ENCODE measurements at places on chromosomes 2 and 18.

DNA sequence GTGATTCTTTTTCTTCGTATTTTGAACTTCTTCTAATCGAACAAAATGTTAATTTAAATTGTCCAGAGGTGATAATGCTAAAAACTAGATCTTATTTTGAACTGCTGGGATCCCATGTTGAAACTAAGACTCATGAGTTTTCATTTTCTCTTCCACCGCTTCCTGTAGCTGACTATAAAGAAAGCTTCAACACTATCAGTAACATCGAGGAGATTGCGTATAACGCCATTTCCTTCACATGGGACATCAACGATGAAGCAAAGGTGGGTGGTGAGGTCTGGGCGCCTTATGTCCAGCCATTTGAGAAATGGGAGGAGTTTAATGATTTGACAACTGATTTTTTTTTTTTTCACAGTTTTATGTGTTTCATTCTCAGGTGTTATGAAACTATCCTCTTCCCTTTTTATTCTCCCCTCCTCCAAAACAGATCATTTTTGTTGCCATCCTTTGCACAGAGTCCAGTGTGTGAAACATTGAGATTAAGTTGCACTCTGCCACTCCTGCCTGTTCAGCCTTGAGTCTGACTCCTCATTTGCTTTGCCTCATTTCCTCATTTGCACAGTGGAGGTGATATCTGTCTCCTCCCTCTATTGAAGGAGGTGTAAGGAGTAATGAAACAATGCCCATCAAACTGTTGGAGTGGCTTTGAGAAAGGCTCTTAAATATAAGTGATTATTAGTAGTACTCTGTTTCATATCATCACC is 13.8 kb downstream of the GRHL1 start:
- no peak for DNase-seq

DNA sequence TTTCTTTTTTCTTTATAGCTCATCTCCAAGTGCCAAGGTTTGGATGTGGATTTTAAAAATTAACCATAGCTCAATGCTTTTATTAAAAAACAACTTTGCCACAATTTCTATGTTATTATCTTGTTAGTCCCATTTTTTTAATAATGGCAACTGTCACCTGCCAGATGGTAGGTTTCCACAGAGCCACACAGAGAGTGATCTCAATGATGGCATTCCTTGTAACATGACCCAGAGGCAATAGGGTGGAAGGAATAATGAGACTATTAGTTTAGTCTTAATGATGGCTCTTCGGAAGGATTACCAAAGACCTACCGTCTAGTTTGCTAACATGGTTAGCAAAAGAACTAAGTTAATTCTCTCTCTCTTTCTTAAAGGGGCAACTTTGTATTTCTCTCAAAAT is 64.0 kb downstream of the REL start:
- DNase-seq: no peak

DNA sequence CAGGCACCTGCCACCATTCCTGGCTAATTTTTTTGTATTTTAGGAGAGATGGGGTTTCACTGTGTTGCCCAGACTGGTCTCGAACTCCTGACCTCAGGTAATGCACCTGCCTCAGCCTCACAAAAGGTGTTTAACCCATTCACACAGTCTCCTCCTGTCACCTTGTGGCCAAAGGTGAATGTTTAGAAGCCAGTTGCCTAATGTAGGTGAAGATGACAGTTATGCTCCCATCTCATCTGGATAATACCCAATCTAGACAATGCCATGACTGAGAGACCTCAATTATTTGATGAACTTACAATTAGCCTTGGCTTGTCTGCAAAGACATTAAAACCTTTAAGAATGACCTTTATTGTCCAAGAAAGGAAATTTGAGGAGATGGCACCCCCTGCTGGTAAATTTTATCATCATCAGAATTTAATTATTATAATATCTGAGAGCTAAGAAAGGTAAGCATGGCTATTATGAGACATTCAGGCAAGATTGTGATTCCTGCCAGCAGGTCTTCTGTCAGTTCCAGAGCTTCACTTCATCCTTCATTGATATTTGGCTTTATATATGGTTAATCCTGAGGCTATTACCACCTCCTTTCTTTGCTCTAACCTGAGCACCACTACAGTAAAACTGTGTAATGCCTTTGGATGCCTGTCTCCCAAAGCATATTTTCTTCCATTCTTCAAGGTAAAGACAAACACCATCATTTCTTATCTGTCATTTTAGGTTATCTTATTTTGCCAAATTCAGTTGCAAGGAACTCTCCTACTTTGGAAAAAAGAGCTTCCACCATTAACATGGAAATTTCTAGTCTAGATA is 117.6 kb downstream of the FAM124B start:
- peak; percentile 1 for DNase-seq

- DNase-seq: no peak
Measured at GRCh38 chr18:21448299-21448698, 152.2 kb downstream of the ESCO1 start.

GRCh38 chr2:156437272-156437930 is 1.2 kb downstream of the GPD2 start:
- peak; percentile 90 for DNase-seq

- no peak for DNase-seq
Measured at GRCh38 chr2:149204686-149205085, 125.7 kb upstream of the LYPD6 start.

DNA sequence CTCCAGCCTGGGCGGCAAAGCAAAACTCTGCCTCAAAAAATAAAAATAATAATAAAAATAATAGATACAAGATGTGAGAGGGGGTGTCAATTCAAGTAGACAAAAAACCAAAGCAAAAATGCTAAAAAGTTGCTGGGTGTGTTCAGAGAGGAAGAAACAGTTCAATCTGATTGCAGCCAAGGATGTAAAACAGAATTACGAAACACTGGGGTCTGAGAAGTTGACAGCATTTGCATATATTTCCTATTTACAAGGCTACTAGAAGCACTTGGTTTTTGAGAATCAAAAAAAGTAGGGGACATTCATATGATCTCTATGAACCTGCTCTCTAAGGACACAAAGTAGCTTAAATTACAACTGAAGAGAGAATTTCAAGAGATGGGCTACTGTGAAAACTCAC is 7.6 kb downstream of the TRIP12 start:
- DNase-seq: peak; percentile 32

GRCh38 chr2:61639721-61640120 is 101.6 kb upstream of the XPO1 start:
- no peak for DNase-seq

DNA sequence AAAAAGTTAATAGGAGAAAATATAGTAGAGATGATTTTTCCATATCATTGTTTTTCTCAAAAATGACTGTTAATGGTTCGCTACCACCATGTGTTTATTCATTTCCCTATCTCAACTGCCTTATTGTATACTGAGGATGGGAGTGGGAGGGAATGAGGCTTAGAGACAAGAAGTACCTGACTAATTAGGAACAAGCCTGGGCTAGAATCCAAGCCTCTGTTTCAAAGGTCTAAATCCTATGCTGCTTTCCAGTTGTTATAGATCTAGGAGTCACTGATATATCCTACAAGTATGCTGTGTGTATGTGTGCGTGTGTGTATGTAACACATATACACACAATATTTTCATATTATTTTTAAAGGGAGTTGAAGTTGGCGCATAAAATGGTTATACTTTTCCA is 465.9 kb downstream of the EPHA4 start:
- no peak for DNase-seq

DNA sequence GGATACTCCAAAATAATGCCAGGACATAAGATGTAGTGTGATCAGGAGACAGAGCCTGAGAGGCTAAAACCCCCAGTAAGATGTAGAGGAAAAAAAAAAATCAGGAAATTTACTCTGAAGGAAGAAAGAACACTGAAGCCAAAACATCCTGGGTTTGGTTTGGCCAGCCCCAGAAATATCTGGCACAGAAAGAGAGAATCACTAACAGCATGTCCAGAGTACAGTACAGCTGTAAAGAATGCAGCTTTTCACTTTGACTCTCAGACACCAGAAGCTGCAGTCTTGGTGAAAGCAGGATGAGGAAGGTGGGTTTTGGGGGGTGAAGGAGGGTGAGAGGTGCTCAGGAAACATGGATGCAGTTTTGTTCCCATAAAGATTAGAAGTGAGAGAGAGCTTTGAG is 1577.7 kb upstream of the ACVR2A start:
- DNase-seq: no peak

GRCh38 chr2:85811180-85812093 is 57.6 kb downstream of the ATOH8 start:
- no peak for DNase-seq

- DNase-seq: no peak
Measured at GRCh38 chr2:240500561-240501423, 57.0 kb downstream of the ANKMY1 start.

DNA sequence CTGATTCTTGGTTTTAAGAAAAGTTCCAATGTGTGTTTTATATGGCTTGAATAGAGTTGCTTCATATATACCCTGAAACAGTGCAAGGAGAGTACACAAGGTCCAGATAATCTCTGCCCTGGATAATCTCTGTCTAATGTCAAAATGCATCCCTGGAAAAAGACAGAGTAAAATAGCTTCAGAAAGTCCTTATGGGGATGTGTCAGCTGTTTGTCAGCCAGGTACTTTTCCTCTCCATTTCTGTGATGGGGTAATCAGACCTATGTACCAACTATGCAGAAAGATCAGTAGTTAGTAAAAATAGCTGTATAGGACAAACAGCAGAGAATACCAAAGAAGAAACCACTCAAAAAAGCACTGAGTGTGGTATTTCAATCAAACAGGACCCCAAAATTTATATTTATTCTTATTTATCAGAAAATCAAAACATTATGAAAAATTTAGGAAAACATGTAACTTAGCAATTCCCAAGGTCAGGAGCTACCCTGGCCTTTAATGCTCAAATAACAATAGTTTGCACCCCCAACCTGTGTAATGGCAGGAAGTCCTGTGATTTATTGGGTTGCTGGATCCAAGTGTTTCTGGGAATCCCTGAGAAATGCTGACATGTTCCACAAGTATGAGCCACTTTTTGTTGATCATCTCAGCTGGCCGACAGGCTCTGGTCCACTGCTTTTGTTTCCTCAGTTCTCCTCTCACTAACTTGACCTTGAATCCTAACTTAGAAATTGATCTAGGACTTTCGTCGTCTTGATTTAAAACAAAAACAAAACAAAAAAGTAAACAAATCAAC is 69.6 kb downstream of the MDH1 start:
- DNase-seq: no peak

- no peak for DNase-seq
Measured at GRCh38 chr18:62938006-62938405, 222.7 kb downstream of the PHLPP1 start.

DNA sequence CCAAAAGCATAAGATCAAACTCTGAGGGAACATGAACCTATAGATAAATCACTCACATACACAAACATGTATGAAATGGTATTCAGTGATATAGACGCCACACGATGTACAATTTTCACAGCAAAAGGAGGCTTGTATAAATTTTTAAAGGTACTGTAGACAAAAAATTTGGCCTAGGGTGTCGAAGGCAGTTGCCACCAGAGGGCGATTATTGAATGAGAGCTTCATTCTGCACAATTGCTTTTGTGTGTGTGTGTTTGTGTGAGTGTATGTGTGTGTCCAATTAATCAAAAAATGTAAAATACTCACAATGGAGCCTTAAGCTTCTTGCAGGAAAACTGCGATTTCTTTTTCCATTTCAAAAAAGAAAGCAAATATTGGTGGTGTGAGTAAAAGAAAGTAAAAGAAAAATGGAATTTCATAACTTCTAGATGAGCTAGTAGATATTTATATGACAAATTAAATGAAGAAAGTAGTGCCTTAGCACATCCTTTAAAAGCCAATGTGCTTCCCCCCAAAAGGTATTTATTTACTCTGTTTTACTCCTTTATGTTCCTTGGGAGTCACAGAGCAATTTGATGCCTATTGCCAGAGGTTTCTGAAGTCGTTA is 800.1 kb downstream of the SATB2 start:
- no peak for DNase-seq

- DNase-seq: no peak
Measured at GRCh38 chr2:172985139-172985892, 90.3 kb upstream of the MAP3K20 start.

DNA sequence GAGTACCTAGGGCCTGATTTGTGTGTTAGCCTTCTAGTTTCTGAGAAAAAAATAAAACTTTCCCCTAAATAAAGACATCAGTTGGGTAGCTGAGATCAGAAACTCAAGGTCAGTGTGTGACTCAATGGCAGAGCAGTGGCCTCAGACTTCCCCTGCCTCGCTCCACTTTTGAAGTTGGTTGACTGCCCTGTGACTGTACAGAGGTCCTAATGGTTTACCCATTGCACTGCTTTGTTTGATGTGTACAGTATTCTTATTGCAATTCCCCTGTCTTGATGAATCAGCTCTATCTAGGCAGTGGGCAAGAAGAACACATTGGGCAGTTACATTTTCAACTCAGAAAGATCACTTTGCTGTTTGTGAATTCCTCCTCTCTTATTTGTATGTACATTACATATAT is 315.7 kb downstream of the KCNS3 start:
- no peak for DNase-seq

DNA sequence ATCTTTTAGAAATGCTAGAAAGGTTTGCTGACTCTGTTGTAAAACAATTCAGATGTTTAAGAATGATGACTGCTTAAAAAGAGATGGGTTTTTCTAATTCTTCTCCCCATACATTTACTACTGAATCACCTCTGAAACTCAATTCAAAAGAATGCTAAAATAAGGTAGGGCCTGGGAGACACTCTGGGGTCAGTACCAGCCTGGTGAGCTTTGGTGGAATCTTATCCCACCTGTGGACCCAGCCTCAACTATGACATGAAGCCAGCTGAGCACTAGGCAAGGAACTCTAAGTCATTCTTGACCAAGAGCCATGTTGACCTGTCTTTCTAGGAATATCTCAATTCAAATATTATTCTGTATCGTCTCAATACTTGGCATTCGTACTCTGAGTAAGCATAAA is 44.3 kb downstream of the IWS1 start:
- DNase-seq: no peak

DNA sequence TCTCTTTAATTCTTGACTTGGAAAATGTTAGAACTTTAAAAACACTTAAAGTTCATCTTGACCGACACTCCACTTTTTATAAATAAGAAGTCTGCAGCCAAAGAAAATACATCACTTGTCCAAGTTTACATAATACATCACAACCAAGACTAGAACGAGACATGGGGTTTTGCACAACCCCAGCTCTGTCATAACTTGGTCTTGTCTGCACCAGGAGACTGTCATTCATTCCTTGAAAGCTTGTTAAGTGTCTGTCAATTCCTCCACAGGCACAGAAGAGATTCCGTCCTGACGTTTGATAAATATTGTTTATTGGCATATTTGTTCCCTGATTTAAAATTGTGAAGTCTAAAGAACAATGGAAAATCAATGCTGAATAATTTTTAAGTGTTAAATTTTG is 139.5 kb upstream of the SETBP1 start:
- DNase-seq: no peak

DNA sequence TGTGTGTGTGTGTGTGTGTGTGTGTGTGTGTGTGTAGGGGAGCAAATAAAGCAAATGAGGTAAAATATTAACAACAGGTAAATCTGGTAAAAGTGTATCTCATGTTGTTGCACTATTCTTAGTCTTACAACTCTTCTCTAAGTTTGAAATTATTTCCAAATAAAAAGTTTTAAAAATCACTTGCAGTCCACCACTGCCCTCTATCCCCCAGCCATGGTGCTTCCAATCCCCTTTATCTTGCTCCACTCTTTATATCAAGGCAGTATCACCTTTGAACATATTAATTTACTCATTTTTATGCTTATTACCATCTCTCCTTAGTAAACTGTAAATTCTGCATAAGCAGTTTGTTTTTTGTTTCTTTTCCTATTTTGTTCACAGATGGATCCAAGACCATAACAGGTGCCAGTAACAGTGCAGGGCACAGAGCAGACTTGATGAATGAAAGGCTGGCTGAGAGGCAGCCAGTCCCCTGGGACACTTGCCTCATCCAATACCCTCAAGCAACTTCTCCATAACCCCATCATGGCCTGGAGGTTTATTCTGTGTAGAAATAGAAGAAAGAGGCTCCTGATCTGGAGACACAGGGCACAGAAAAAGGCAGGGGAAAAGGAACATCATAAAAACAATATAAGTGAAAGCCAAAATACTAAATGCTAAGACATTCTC is 67.6 kb downstream of the LDAH start:
- DNase-seq: no peak

Data from CD14-positive monocyte (primary cell).